AML-193 (cell line): ENCODE measurements at places on chromosomes 3 and 15.

GRCh38 chr15:66982816-66983215 is 82.6 kb upstream of the SMAD3 start:
- DNase-seq, result no peak

DNA sequence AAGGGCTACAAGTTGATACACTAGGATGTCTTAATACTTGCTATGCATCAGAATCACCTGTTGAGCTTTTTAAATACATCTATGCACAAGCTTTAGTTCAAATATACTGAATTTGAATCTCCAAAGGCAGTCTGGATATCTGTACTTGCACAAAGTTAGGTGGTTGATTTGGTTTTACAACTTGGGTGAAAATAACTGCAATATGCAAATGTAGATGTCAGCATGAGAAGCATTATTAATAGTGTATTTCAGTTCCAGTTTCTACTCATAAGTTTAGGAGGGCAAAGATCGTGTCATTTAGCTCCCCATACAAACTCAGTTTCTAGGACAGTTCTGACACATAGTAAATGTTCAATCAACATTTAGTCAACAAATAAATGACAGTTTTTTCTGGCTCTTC is 25.6 kb downstream of the IQCB1 start:
- DNase-seq, result no peak

DNA sequence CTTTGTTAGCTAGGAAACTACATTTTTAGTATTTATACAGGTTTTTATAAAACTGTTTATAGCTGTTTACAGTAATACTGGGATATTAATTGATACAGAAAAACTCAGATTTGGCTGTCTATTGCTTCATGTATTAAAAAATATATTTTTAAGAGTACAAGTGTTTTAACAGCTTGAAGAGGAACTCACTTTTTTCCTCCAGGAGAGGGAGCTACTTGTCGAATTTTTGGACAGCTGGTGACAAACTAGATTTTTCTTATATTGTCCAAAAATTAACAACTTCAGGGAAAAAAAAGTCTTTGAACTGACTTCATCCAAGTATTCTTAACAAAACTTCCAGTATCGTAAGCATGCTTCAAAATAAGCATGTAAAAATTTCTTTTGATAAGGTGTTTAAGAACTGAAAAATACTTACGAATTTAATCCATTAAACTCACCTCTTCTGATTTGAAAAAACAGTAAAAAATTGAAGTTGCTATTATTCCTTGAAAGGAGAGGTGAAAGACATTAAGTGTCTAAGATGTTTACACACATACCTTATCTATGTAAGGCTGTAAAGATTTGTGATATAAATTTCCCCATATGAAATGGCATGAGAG is 4.0 kb downstream of the DIPK2A start:
- DNase-seq, result peak; percentile 66

- no peak for DNase-seq
Observed at GRCh38 chr15:23806980-23807379, 119.9 kb upstream of the NDN start.

DNA sequence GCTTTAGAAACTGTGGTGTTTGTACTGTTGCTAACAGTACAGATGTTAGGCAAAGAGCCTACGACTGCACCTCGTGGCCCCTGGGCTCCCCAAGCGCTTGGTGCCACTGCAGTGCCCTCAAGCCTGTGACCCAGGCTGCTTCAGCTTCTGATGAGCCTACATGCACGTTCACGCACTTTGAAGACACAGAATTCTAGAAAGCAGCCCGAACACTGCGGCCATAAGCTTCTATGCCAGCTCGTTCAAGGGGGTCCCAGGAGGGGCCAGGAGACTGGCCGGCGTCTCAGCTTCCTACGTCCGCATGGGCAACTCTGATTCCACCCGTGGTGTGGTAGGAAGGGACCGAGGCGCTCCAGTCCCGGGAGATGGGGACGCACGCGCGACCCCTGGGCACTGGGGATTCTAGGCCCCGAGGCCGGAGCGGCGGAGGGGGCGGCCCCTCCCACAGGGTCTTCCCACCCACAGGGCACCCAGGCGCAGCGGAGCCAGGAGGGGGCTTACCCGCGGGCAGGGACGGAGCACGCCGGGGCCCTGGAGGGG is 653 bp downstream of the MYO5C start:
- no peak for DNase-seq

GRCh38 chr3:81823882-81824395 is 62.5 kb upstream of the GBE1 start:
- DNase-seq, result peak; percentile 91

DNA sequence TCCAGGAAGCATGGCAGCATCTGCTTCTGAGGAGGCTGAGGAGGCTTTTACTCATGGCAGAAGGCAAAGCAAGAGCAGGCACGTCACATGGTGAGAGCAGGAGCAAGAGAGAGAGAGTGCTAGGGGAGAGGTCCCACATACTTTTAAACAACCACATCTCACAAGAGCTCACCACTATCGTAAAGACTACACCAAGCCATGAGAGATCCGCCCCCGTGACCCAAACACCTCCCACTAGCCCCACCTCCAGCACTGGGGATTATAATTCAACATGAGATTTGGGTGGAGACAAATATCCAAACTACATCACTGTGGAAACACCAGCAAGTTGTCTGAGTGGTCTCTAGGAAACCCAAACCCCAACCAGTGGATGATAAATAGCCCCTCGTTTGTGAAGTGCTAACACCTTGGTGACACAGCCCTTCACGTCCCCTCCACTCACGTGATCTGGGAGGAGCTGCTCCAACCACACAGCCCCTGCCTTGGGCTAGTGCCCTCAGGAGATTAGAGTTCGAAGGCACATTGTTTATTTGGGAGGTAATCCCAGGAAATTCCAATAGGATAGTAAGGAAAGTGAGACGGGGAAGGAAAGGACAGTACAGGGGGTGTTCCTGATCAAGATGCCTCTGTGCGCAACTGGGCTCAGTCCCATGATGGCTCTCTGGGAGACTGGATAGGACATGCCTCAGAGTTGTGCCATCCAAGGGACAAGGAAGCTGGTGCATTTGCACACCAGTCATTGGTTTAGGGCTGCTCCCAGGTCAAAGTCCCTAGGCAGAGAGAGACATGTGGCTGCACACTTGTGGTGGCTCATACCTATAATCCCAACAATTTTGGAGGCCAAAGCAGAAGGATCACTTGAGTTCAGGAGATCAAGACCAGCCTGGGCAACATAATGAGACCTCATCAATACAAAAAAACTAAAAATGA is 80.6 kb upstream of the CTNNB1 start:
- no peak for DNase-seq

DNA sequence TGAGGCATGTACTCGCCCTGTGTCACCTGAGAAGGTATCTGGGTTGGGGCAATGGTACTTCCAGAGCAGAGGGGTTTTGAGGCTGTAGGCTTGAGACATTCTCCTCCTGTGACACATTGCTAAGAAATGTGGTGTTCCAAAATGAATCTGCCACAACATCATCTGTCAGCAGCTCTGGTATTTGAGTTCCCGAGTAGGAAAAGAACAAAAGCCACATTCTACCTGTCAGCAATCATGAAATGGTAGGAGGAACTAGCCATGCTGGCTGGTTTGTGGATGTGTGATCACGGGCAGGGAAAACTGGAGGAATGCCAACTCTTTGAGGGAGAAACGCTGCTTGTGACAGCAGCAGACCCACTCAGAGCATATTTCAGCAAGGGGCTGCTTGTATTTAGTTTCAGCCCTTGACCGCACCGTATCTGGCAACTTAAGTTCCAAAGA is 579.4 kb upstream of the TBL1XR1 start:
- no peak for DNase-seq

GRCh38 chr3:131474115-131474514 is 28.7 kb downstream of the MRPL3 start:
- no peak for DNase-seq

DNA sequence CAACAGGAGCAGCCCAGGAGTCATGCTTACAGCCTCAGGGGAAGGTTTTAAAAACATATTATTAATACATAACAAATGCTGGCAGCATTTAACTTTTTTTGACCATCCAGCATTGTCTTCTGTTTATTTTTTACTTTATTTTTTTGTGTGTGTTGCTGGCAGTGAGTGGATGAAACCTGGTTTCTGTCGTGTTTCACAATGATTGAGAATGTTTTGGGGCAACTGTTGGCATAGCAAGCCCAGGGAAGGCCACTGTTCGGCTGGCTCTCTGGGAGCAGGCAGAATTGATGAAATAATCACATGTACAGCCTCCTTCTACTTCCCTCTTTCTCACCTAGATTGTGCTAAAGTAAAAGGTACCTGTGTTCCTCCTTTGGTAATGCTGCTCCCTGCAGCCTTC is 190.2 kb downstream of the NR1D2 start:
- DNase-seq, result no peak

- no peak for DNase-seq
Observed at GRCh38 chr3:140724856-140725812, 47.3 kb downstream of the TRIM42 start.

- DNase-seq, result no peak
Observed at GRCh38 chr3:136021803-136022202, 56.3 kb downstream of the PPP2R3A start.

- peak; percentile 68 for DNase-seq
Observed at GRCh38 chr3:32146746-32147211, 40.4 kb downstream of the GPD1L start.

DNA sequence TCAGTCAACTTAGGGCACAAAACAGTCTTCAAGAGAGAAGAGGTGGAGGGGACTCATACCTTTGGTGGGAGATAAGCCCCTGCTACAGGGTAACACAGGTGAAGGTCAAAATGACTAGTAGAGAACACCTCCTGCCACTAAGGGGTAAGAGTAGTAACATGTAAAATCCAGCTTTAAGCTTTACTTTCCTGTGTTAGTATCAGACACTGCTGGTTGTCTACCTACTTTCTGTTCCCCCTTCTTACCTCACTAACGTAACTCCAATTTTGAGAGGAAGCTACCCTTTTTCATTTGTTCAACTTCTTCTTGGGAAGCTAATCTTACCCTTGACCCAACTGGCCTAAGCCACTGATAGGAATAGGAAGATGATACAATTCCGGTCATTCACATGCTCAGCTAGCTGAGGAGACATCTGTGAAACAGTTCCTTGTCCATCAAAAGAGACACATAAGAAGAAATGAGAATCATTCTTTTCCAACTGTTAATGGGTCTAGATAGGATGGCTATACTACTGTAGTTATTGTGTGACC is 826.8 kb upstream of the CFAP20DC start:
- no peak for DNase-seq

DNA sequence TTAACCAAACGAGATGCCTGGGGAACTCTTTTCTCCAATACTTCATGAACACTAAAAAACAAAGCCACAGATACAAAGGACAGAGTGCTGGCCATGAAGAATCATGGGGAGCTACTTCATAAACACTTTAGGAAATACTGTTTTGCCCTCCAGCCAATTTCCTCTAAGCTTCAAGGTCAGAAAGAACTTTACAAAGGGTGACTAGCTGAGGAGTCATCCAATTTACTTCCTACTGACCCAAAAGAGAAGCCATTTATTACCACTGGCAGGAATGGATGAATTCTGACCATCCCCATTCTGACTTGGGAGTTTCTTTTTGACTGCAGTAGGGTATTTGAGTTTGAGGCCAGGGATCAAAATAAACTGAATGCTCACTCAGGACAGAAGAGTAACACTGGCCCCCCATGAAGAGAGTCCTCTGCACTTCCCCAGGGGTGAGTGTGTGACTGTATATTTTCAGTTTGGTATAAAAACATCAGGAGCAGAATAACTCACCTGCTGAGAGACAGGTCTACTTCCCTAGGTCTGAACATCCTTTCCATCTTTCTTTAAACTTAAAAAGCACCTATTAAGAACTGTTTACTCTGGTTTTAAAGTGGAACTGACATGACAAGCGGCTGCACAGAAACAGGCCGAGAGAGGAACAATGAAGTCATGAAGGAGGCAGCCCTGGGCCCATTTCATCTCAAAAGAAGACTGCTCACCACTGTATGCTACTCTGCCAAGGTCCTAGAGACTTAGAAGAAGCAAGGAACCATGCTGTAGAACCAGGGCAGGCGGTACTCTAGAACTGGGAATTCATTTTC is 203.6 kb downstream of the TNIK start:
- DNase-seq, result no peak

DNA sequence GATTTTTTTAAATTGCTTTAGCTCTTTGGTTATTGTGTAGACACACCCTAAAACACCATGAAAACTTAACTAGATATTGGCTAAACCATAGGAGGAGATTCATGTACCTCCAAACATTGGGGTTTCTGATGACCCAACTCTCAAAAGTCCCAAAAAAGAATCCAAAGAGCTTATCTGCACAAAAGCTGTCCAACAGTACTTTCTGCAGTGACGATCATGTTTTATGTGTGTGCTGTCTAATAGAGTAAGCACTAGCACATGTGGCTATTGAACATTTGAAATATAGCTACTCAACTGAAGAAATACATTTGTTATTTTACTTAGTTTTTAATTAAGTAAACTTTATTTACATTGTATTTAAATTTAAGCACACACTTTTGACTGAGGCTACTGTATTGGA is 818.2 kb upstream of the LMCD1 start:
- no peak for DNase-seq

DNA sequence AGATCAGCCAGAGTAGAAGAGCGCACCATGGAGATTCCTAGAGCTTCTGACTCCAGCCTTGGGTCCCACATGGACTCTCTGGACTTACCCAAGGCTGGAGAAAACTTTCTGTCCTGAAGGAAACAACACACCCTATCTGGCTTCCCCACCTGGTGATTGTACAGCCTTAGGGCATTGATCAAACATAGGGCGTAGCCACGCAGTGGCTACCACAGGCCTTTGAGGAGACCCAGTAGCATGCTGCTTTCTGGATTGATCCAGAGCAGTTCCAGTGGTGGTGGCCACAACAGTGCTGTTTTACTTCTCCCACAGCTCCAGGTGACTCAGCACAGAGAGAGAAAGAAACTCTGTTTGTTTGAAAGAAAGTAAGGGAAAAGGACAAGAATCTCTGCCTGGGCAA is 23.5 kb downstream of the PYDC2 start:
- DNase-seq, result no peak

DNA sequence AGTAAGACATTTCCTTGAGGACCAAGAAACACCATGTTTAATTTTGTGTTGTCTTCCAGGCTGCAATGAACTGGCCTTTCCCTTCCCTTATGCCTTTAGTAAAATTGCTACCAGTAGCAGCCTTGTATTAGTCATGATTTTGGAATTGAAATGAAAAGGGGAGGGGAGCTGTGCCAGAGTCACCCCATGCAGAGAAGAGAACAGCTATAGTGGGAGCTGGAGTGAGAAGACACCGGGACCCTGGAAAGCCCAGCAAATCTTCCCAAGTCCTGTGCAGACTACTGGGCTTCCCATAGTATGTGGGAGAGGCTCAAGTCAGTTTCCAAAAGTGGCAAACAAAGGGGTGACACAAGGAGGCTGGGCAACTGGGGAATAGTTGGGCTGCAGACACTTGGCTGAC is 178.5 kb downstream of the NR1D2 start:
- DNase-seq, result no peak

DNA sequence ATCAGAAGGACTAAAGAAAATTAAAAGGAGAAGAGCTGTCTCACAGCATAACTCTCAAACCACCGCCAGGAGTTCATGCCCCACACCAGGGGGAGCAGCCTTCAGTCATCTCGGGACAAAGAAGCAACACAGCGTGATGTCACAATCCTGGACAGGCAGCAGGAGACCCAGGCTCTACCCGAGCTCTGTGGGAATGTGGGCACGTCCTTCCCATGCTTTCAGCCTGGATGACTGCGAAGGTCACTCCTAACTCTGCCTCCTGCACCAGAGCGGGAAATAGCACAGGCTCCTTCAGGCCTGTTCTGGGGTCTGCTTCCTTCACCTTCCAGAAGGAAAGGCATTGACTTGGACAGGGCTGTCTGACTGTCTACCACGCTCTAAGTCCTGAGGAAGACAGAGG is 31.3 kb downstream of the NOX5 start:
- no peak for DNase-seq
